GM10248 (cell line): ENCODE measurements at places on chromosomes 12 and 14.

GRCh38 chr14:24060984-24061913 is 9.4 kb downstream of the CARMIL3 start:
- no peak for DNase-seq

DNA sequence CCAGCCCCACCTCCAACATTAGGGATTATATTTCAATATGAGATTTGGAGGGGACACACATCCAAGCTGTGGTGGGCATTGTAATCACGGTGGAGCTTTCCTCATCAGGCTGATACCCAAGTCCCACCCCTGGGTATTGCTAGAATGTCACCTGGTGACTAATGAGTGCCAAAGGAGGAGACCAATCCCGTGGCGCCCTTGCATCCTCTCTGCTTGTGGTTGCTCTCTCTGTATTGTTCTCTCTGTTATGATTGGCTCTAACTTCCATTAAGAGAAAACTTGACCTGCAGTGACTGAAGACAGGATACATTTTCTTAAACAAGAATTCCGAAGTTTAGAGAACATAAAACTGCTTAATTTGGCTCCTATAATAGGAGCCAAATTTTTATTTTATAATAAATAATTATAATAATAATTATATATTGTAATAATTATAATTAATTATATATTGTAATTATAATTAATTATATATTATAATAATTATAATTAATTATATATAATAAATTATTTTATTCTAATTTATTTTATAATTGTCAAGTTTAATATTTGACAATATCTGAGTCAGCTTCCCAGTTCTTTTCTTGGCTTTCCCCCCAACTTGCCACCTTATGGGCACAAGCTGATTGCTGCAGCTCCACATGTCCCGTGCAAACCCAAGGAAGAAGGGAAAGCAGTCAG is 420.1 kb downstream of the DIO2 start:
- no peak for DNase-seq

DNA sequence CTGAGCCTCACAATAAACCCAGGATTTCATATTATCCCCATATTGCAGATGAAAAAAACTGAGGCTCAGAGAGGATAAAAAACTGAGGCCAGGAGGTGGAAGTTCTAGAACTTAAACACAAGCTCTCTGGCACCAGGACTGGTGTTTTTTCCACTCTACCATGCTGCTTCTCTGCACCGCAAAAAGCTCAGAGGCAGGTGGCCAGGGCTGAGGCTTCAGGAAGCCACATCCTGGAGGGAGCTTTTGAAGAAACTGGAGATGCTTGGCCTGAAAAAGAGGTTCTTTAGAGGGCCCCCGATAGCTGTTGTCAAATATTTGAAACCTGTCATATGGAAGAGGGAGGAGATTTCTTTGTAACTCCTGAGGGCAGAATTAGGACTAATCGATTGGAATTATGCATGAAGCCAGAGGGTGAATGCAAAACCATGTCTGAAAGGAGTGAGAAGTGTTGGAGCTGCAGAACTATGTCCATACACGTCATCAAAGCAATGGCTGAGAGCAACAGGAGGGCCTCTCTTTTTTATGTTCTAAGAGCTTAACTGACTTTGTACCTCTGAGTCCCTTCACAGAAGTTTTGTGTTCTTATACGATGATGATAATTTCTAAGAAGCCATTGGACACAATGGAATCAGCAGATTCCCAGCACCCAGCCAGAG is 448.6 kb downstream of the FUT8 start:
- DNase-seq, result no peak

- DNase-seq, result no peak
These were observed 43.9 kb downstream of the NINJ2 start for GRCh38 chr12:619346-619745.

- DNase-seq, result no peak
These were observed 229.4 kb upstream of the RGS6 start for GRCh38 chr14:71702786-71703185.

DNA sequence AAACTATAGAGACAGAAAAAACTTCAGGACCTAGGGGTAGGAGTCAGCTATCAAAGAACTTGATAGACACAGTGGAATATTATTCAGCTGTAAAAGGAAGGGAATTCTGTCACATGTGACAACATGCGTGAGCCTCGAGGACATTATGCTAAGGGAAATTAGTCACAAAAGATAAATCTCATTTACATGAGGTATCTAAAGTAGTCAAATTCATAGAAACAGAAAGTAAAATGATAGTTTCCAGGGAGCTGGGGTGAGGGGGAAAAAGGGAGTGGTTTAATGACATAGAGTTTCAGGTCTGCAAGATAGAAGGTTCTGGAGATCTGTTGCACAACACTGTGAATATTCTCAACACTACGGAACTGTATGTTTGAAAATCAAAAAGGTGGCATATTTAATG is 50.0 kb upstream of the PRIMA1 start:
- no peak for DNase-seq

GRCh38 chr14:44414646-44415045 is 92.4 kb downstream of the FSCB start:
- no peak for DNase-seq

DNA sequence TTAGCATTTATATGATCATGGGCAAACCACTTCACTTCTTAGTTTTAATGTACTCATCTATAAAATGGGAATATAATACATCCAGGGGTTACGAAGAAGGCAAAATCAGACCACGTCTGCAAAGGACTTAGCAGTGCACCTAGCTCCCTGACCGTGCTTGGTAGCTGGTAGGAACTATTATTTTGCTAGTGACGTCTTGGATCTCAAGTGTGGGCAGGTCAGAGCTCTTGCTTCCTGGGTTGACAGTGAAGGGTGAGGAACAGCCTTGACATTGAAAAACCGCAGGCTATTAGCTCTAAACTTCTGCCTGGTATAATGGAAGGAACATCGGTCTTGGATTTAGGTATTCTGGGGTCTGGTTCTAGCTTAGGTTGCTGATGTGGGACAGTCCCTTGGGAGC is 89.3 kb upstream of the MED13L start:
- no peak for DNase-seq

DNA sequence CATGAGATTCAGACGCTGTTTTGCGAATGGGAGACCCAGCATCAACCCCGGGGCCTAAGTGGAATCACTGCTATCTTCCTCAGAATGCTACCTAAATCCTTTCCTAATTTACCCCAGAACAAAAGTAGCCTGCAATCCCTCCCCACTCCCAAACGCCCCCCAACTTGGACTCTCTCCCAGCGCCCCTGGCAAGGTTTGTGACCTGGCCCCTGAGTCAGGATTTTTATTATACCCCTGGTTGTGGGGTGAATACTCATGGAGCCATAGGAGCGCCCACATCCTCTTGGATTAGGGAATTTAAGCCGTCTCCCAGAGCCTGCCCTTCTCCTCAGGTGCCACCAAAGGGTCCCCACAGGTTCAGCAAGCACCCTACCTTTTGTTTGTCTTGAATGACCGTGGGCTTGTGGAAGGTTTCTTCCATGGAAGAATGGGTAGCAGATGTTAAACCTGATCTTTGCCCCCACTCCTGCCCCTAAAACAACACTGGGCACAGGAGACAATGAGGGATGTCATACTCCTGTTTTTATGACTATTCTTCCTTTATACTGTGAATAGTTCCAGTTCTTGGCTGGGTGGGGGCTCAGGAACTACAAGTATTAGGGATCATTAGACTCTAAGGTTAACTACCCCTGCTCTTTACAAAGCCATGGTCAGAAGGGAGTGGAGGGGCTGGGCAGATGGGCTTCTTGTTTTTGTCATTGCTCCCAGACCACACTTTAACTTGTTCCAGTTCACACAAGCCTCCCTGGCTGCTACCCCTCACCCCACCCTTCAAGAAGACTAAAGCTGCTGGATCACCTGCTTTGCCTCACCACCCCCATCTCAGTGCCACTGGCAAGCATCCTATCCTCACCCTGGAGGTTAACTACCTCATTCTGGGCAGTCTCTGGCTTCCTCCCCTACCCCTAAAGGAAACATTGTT is 630 bp downstream of the MYL6B start:
- DNase-seq, result no peak

DNA sequence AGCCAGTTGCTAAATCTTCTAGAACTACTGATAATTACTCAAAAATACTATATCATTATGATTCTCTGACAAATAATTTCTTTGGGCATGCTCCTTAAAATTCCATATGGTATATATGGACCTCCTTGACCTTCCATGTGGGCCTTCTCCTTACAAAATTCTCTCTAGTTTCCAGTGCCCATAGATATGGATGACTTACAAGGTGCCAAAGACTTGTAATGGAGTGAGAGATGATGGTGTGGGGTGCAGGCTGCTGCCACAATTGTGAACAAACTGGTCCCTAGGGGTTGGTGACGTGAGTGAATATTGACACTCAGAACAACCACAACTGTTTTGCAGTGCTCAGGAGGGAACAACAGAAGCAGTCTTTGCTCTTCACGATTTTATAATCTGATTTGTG is 378.9 kb downstream of the SNAPC1 start:
- no peak for DNase-seq

DNA sequence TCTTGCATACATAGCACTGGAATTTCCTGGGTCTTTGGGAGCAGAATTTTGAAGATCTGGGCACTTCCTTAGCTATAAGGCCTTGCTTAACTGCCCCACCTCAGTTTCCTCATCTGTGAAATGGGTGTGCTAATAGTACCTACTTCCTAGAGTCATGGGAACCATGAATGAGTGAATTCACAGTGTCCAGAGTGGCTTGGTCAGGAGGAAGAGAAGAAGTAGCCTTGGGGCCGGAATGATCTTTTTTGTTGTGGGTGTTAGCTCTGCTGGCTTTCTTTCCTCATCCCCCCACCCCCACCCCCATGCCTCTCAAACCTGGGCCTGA is 2.4 kb downstream of the SH2B3 start:
- DNase-seq, result no peak

GRCh38 chr14:80805136-80805535 is 136.4 kb downstream of the CEP128 start:
- DNase-seq, result no peak

- no peak for DNase-seq
These were observed 17.8 kb upstream of the RHOJ start for GRCh38 chr14:63186453-63186852.

- no peak for DNase-seq
These were observed 642 bp upstream of the PAN2 start for GRCh38 chr12:56334490-56334793.

GRCh38 chr12:89593233-89593632 is 67.4 kb upstream of the POC1B start:
- no peak for DNase-seq

GRCh38 chr14:90641168-90641567 is 175.1 kb downstream of the TTC7B start:
- no peak for DNase-seq

DNA sequence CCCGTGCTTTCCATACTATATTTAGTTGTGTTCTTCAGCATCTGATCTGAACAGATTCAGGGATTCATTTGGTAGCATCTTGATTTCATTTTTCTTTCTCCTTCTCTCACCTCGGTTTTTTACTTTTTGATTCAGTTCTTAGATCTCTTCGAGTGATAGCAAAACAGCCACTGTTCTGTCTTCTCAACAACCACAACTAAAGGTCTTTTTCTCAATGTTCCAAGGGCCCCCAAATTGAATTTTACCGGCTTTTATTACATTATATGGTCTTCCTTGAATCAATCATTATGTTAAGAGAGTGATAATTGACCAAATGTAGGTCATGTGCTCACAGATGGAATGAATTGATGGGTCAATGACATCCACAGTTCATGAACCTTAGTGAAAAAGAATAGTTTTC is 164.5 kb upstream of the LMNTD1 start:
- no peak for DNase-seq

DNA sequence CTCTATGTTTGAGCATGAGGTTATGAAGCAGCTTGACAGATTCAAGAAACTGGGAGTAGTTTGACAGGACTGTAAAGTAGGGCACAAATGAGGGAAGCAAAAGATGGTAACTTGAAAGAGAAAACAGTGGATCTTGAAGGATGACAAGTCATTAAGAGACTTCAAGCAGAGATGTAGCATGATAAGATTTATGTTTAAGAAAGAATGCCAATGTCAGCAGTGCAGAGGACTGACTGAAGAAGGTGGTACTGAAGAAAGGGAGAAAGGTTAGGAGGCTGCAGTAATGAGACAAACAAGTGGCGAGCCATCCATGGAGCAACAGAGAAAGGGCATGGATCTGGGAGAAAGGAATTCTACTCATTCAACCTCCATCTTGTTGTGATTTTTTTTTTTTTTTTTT is 120.2 kb upstream of the RAP1B start:
- no peak for DNase-seq

DNA sequence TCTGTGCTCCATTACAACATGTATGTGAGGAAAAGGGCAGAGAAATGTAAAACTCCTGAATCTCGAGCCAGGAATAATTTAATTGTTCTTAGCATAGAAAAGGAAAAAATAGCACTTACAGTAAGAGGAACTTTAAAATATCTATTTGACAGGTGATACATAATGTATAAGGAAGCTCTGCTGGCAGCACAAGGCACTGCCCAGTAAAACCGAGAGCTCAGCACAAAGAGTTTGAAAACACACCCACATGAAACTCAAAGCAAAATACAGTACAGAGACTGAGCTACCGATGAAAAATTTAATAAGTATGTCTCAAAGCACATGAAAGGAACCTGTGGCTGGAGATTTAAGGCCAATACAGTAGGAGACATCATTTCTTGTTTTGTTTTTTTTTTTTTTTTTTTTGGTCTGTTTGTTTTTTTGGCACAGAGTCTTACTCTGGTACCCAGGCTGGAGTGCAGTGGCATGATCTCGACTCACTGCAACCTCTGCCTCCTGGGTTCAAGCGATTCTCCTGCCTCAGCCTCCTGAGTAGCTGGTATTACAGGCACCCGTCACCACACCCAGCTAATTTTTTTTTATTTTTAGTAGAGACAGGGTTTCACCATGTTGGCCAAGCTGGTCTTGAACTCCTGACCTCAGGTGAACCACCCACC is 19.2 kb downstream of the CLIP1 start:
- peak; percentile 52 for DNase-seq

DNA sequence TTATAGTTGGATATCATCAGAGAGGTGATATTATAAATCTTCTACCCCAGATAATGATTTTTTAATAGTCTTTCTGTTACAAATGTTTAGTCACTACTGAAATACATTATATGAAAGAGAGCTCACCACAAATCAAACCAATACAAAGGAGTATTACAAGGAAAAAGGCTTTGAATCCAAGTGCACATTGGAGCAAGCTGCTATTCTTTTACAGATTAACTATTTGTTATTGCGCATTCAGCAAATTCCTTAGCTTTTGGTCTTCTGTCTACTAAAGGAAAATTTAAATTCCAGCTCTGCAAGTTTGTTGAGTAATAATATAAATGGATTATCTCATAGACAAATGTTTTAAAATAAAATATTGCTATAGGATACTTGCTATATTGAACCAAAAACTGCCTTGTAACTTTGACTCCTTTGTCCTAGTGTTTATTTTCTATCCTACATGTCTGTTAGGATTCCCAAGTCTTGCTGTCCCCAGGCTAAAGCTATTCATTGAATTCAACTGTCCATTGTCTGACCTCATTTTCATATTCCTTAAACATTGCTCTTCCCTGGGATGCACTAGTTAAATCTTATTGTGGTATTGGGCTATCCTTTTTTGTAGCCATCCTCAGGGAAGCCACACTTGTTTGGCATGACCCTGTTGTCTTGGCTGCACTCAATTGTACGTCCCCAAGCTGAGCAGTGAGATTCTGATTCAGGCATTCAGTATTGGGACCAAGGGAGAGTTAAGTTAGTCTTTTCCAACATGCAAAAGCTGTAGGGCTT is 41.5 kb downstream of the PDE3A start:
- DNase-seq, result no peak
